ENCODE measurements at places on chromosomes 6 and 20. TPM values are rescaled to one million over a fixed set of nuclear protein-coding genes. Genes with fewer than 3 reads are reported as not detected.

- no peaks in the 10 kb centered on the region for H3K36me3 ChIP-seq
- no peak overlapping the region for H3K4me3 ChIP-seq
- H3K27me3 ChIP-seq: no peaks in the 10 kb centered on the region
- H3K4me1 ChIP-seq: peaks cover 13% of the 10 kb centered on the region
- no peak overlapping the region for H3K27ac ChIP-seq
Measured at GRCh38 chr6:89489078-89489477, 56.1 kb downstream of the ANKRD6 start.

GRCh38 chr6:158249340-158249836, 62.9 kb upstream of the TULP4 start:
- H3K27ac ChIP-seq: no peak overlapping the region
- H3K27me3 ChIP-seq: no peaks in the 10 kb centered on the region
- H3K36me3 ChIP-seq: peaks cover 17% of the 10 kb centered on the region
- H3K4me3 ChIP-seq: no peak overlapping the region
- peaks cover 9% of the 10 kb centered on the region for H3K4me1 ChIP-seq

- DNase-seq: no peak
- H3K4me3 ChIP-seq: no peak overlapping the region
- peaks cover 13% of the 10 kb centered on the region for H3K4me1 ChIP-seq
Measured at GRCh38 chr6:166877906-166878305, 78.4 kb downstream of the RNASET2 start.

DNA sequence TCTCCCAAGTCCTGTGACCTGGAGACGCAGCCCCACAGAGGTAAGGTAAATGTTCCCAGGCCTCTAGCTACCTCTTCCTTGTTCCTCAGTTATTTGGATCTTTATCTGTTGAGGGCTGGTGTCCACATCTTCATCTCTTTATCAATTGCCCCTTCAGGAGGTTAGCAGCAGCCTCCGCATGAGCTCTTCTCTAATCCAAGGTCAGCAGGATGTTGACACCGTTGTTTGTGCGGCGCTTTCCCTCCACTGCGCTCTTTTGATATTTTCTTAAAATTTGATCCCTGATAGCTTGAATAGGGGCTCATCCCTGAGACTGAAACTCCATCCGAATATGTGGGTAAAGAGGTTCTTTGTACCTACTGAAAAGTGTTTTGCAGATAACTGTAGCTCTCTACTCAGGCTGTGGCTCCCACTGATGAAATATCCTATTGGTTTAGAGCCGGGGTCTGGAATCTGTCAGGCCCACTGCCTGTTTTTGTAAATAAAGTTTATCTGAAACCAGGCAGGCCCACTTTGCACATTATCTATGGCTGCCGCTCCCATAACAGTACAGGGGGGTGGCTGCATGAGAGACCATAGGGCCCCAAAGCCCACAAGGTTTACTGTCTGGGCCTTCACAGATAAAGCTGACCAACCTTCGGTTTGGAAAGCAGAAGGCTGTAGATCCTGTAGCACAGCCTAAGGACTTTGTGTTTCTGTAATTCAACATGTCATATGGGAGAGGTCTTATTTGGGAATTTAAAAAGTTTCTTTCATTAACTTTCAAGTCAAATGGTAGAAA, 362.6 kb downstream of the QKI start:
- peaks cover 9% of the 10 kb centered on the region for H3K27me3 ChIP-seq
- peaks cover 8% of the 10 kb centered on the region for H3K4me1 ChIP-seq
- H3K36me3 ChIP-seq: no peaks in the 10 kb centered on the region
- H3K27ac ChIP-seq: no peak overlapping the region
- no peak for DNase-seq
- H3K4me3 ChIP-seq: no peak overlapping the region

DNA sequence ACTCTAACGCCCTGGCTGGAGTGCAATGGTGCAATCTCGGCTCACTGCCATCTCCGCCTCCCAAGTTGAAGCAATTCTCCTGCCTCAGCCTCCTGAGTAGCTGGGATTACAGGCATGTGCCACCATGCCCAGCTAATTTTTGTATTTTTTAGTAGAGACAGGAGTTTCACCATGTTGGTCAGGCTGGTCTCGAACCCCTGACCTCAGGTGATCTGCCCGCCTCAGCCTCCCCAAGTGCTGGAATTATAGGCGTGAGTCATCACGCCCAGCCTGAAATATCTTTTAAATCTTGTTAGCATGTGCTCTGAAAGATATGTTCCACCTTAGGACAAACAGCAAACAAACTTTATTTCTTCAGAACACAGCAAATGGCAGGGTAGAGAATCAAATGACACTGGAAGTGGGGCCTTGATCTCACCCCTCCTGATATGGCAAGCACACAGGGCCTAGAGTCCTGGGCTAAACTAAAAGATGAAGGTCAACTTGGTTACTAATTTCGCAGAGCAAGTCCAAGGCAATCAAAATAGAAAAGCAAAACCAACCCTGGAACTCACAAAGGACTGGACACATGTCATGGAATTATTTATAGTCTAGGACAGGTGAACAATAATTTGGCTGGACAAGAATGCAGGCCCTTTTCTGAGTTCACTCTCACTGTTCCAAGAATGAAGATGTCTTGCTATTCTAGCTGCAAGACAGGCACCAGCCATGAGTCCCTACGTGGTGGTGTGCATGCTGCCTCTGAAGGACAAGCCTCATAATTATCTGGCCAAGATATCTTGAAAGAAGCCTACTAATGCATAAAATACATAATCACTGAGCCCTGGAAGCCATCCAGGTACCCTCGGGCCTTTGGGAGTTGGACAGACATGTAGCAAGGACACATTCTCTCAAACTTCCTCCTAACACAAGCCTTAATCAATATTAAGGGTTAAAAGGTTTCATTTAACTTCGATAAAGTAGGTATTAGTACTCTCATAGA, 35.6 kb downstream of the B4GALT5 start:
- no peaks in the 10 kb centered on the region for H3K27me3 ChIP-seq
- H3K27ac ChIP-seq: peak overlapping the region; percentile 66
- H3K4me1 ChIP-seq: peaks cover 66% of the 10 kb centered on the region
- H3K4me3 ChIP-seq: no peak overlapping the region

DNA sequence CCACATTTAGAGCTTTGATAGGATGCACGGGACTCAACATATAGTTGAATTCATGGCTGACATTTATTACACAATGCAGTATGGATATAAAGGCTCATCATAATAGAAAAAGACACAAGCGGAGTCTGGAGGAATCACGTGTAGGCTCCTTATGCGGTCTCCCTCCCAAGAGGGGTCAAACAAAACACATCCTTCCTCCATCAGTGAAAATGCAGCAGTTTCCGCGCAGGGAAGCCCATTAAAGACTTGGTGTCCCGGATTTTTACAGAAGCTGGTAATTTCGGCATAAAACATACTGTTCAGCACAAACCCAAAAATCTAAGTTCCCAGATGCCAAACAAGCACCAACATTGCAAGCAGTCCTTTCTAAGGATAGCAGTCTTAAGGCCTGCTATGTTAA, 1.1 kb downstream of the USP45 start:
- H3K27me3 ChIP-seq: peaks cover 3% of the 10 kb centered on the region
- H3K27ac ChIP-seq: no peak overlapping the region
- no peaks in the 10 kb centered on the region for H3K36me3 ChIP-seq
- H3K4me3 ChIP-seq: peak overlapping the region; percentile 95
- H3K4me1 ChIP-seq: peaks cover 14% of the 10 kb centered on the region
- DNase-seq: no peak

DNA sequence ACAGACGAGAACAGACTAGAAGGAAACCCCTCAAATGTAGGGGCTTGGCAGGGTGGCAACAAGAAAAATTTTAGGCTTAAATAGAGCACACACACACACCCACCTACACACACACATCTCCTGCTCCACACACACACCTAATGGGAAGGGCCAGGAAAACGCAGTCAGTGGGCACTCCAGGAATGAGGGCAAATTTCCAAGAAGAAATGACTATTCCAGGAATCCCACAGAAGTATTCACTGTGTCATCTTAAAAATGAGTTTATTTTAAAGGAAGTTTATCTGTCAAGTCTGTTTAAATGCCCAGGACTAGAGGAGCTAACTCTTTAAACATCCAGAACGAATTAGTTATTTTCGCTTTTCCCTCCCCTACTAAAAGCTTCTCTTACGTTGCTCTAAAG, 13.0 kb downstream of the ALDH8A1 start:
- H3K36me3 ChIP-seq: no peaks in the 10 kb centered on the region
- H3K27ac ChIP-seq: no peak overlapping the region
- H3K4me3 ChIP-seq: no peak overlapping the region

DNA sequence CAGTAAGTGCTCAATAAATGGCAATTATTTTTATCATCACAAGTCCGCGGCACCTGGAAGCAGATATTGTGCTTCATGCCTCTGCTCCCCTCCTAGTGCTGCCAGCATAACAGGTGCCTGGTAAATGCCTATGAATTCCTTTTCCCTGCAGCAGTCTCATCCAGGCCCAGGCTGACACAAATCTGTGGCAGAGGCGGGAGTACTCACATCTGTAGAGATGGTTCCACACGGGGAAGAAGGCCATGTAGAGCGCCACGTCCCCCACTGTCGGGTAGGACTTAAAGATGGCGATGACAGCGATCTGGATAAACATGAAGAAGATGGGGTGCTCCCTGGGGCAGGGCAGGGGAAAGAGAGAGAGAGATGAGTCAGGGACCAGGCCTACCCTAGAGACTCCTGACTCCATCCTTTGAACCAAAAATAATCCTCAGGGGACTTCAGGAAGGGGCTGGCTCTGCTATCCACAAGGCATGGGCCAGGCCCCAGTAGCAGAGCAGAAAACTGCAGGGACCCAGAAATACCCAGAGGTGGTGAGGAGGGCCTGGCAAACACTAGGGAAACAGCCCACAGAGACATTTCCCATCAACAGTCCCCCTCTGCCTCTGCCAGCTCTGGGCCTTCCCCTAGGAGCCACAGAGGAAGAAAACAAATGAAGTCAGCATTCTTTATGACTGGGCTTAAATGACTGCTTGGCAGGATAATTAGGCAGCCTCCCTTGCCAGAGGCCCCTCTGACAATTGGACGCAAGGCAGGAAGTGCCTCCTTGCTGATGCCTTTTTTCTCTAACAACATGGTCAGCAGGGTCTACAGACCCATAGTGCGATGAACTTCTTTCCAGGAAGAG, 23.0 kb downstream of the MAP1LC3A start:
- no peak overlapping the region for H3K27ac ChIP-seq
- H3K4me1 ChIP-seq: peaks cover 9% of the 10 kb centered on the region
- peaks cover 7% of the 10 kb centered on the region for H3K36me3 ChIP-seq
- no peaks in the 10 kb centered on the region for H3K27me3 ChIP-seq

GRCh38 chr6:15232836-15233510, 12.9 kb upstream of the JARID2 start:
- H3K4me3 ChIP-seq: no peak overlapping the region
- no peaks in the 10 kb centered on the region for H3K36me3 ChIP-seq
- no peaks in the 10 kb centered on the region for H3K4me1 ChIP-seq
- H3K27ac ChIP-seq: no peak overlapping the region

DNA sequence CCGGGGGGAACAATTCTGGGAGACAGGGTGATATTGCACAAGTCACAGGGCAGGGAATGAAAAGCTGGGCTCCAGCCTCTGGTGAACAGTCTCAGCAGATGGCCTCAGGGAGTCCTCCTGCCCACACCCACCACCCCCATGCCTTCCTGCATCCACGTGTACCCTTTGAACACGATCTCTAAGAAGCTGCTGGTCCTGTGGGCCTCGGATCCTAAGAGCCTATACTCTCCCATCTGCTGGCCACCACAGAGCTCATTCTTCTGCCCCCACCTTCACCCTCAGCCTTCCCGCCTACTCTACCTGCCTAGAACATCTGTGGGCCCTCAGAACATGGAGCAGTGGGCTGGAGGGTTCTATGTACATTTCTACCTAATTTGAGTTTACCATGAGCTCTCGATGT, 60.3 kb downstream of the TRERF1 start:
- DNase-seq: no peak
- H3K4me3 ChIP-seq: no peak overlapping the region
- H3K36me3 ChIP-seq: no peaks in the 10 kb centered on the region
- no peaks in the 10 kb centered on the region for H3K27me3 ChIP-seq
- peaks cover 12% of the 10 kb centered on the region for H3K4me1 ChIP-seq

The L3MBTL1 gene
- total RNA-seq: 42.8 TPM

The BPIFB2 gene
- total RNA-seq: not detected

DNA sequence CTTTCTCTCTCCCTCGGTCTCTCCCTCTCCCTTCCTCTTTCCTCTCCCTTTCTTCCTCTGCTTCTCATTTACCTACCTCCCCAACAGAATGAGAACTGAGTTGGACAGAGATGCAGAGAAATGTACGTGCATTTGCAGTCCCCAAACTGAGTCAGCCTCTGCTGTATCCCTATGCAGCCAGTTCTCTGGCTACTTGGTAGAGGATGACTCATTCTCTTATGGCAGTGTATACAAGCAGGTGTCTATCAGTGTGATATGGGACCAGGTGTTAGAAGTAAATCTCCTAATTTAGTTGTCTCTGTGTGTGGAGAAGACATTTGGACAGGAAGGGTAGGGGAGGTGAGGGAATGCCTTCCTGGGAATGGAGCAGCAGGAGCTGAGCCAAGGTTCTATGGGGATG, 470.8 kb downstream of the CD109 start:
- no peaks in the 10 kb centered on the region for H3K27me3 ChIP-seq
- H3K4me3 ChIP-seq: no peak overlapping the region
- peaks cover 3% of the 10 kb centered on the region for H3K4me1 ChIP-seq
- H3K36me3 ChIP-seq: no peaks in the 10 kb centered on the region

GRCh38 chr6:135328136-135328535, 147.0 kb downstream of the MYB start:
- no peaks in the 10 kb centered on the region for H3K27me3 ChIP-seq
- H3K4me1 ChIP-seq: peaks cover 2% of the 10 kb centered on the region
- H3K36me3 ChIP-seq: peaks cover 9% of the 10 kb centered on the region
- no peak for DNase-seq
- no peak overlapping the region for H3K27ac ChIP-seq

The OPN5 gene
- 0.09 TPM for total RNA-seq

GRCh38 chr6:75171567-75171966, 34.3 kb downstream of the COL12A1 start:
- no peaks in the 10 kb centered on the region for H3K36me3 ChIP-seq
- H3K4me1 ChIP-seq: peaks cover 14% of the 10 kb centered on the region
- no peaks in the 10 kb centered on the region for H3K27me3 ChIP-seq
- H3K4me3 ChIP-seq: no peak overlapping the region

- peaks cover 53% of the 10 kb centered on the region for H3K27me3 ChIP-seq
- peaks cover 6% of the 10 kb centered on the region for H3K4me1 ChIP-seq
- H3K36me3 ChIP-seq: no peaks in the 10 kb centered on the region
- H3K27ac ChIP-seq: no peak overlapping the region
Measured at GRCh38 chr20:38669688-38670087, 54.6 kb upstream of the SLC32A1 start.

The GATA5 gene
- total RNA-seq: 3.8 TPM

GRCh38 chr20:51389543-51390264, 152.8 kb downstream of the NFATC2 start:
- H3K4me3 ChIP-seq: no peak overlapping the region
- peaks cover 4% of the 10 kb centered on the region for H3K36me3 ChIP-seq
- peak overlapping the region; percentile 92 for H3K27ac ChIP-seq
- peaks cover 5% of the 10 kb centered on the region for H3K27me3 ChIP-seq
- peaks cover 22% of the 10 kb centered on the region for H3K4me1 ChIP-seq

DNA sequence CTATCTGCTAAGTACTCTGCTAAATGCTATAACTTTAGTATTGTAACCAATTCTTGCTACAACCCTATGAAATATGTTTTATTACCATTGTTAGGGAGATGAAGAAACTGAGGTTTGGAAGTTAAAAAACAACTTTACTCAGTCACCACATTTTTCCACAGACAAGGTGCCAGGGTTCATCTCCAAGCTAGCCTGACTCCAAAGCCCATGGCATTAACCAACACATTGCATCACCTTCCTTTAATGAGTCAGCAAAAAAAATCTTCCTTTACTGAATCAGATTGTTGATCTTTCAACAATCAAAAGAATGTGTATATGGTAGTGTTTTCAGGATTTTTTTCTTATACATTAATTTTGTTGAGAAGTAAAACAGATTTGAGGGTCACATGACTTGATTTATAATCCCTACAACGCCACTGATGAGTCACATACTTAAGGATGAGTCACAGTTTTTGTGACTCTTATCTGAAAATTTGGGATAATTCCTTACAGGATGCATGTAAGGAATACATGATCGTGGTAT, 41.5 kb downstream of the MAN1A1 start:
- no peak overlapping the region for H3K4me3 ChIP-seq
- H3K27me3 ChIP-seq: no peaks in the 10 kb centered on the region
- no peak overlapping the region for H3K27ac ChIP-seq
- no peak for DNase-seq
- H3K36me3 ChIP-seq: peaks cover 3% of the 10 kb centered on the region

The HLA-F gene
- not detected for total RNA-seq
